ENCODE measurements at places on chromosomes 2 and 18.

- DNase-seq, result no peak
Measured at GRCh38 chr2:123670286-123670685, 354.8 kb upstream of the CNTNAP5 start.

GRCh38 chr18:56992777-56993176 lies 154.1 kb upstream of the BOD1L2 start:
- no peak for DNase-seq

GRCh38 chr18:76622651-76623050 lies 127.6 kb upstream of the ZNF516 start:
- DNase-seq, result no peak

DNA sequence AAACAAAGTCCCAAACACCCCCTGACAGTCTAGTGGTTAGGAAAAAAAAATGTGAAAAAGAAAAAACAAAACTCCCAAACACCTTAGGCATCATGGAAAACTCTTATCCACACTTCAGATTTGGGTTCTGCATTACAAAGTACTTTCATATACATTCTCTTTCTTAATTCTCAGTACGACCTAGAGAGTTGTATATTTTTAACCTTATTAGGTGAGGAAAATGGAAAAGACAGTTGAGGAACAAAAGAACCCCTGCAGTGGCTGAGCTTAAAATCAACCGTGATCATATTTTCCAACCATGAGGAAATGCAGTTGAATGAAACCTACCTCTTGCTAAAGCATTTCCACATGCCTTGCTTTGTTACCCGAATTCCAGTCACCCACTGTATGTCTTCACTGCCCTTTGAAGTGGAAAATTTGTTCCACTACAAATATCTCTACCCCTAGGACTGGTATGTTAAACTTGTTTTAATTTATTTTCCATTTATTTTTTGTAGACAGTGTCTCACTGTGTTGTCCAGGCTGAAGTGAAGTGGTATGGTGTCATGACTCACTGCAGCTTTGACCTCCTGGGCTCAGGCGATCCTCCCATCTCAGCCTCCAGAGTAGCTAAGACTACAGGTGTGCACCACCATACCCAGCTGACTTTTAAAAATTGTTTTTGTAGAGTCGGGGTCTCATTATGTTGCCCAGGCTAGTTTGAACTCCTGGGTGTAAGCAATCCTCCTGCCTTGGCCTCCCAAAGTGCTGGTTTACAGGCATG lies 56.9 kb upstream of the LPIN2 start:
- no peak for DNase-seq

DNA sequence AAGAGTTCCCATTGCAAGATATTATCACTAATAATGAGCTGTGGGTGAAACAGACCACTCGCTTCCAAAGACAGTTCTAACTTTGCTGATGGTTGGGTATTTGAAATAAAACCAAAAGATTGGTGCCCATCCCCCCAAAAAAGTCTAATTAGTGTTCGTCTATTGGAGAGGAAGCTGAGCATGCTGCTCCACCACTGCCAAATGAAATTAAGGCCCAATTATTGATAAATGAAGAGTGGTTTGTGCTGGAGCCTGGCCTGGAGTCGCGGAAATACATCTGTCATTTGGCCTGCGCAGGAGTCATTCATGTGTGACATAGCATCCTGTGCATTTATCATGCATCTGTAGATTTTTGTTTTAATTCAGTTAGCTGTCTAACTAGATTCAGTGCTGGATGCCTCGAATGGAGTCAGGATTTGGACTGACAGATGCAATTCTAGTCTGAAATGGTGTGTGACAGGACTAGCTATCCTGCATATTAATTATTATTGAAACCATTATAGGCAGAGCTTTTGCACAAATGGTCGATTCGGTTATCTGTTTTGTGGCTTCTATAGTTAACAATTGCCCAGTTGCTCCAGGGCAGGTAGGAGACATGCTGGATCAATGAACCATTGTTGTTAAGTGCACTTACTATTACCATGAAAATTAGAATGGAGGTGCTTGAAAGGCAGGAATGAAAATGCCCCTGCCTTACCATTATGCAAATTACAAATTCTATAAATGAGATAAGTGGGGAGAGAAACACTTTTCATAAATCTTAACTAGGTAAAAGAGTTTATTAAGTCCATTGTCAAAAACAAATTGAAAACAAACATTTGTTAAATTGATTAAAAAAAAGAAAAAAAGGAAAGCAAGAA lies 450.4 kb upstream of the TCF4 start:
- no peak for DNase-seq

GRCh38 chr2:134630504-134631159 lies 88.2 kb downstream of the TMEM163 start:
- no peak for DNase-seq

DNA sequence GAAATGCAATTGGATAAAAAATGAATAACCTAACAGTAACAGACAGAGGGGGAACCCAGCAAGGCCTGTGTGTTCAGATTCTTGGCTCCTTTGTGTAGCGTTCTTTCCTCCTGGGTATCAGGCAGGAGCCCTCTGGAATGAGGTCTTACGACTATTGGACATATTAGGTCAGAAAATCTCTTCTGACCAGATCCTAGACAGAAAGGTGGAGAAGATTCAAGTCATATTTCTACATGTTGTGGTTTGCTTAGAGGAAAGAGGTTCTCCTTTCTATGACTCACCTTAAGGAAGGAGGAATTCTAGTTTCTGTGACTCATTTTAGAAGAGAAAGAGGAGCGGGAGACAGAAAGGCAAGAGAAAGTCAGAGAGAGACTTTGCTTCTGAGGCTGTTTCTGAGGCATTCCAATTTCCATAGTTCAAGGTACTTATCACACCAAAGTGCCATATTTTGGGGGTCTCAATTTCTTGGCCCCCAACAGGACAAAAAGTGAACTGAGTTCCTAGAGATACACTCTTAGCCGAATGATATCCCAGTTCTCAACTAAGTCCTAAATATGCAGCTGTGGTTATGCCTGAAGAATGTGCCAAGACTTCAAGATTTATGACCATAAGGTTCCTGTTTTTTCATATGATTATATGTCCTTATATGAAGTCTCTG lies 618.6 kb downstream of the ZEB2 start:
- DNase-seq, result peak; percentile 60

DNA sequence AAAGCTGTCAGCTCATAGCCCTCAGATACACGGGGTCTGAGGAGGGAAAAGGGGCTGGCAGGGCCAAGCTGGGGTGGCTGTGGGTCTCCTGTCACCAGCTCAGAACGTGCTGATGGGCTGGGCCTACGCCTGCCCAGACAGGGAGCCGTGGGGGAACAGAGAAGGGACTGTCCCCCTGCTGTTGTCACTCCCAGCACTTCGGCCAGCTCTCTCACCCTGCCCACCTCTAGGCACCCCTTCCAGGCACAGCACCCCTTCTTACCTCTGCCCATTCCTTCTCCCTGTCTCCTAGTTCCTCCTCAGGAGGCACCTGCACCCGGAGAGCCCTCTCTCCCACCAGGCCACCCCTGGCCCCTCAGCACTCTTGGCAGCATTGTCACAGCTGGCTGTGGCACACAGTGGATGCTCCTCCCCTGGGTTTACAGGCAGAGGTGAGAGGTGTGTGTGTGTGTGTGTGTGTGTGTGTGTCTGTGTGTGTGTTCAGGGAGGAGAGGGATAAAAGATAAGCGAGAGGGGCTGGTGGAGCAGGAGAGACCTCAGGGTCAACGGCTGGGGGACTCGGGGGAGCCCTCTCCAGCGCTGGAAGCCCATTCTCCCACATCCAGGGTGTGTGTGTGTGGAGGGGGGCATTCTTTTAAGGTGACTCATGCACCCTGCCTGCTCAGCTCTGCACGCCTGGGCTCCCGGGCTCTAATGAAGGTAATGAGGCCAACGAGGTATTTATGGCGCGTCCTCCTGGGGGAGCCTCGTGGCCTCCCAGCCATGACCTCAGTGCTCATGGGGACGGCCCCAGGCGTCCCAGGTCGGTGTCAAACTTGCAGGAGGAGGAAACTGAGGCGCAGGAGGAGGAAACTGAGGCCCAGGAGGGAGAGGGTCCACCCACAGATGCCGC lies 66.1 kb upstream of the SMAD7 start:
- peak; percentile 89 for DNase-seq

DNA sequence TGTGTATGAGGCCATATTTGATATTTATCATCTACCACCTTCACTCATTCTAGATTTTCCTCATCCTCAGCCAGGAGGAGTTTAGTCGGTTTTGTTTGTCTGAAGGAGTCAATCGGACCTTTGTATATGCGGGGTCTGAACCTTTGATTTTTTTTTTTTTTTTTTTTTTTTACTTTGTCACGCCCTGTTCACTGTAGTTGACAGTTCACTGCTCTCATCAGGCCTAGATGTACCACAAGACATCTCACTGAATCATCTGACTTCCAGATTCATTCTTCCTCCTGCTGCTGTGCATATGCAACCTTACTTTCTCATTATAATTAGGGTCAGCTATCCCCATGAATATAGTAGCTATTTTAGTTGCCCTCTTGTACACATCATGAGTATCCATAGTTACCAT lies 133.2 kb downstream of the ARHGAP15 start:
- no peak for DNase-seq

DNA sequence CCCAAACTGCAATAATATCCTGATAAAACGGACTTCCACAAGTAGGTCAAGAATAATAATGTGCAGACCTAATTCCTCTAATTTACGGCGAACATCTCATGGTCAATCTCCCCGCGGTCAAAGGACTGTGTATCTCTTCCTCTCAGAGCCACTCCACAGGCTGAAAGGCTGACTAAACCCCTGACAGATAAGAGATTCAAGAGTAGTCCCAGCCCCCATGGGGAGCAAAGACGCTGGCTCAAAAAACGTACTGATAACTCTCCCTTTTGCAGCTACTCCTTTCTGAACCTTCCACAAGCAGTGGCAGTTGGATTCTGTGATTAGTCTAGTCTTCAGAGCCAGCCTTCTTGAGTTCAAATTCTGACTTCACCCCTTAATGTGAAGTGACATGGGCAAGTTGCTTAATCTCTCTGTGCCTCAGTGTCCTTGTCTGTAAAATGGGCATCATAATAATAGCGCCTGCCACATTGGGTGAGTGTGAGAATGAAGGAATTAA lies 19.7 kb upstream of the IL18R1 start:
- no peak for DNase-seq

- peak; percentile 60 for DNase-seq
Measured at GRCh38 chr2:174631009-174631981, 33.7 kb upstream of the WIPF1 start.

DNA sequence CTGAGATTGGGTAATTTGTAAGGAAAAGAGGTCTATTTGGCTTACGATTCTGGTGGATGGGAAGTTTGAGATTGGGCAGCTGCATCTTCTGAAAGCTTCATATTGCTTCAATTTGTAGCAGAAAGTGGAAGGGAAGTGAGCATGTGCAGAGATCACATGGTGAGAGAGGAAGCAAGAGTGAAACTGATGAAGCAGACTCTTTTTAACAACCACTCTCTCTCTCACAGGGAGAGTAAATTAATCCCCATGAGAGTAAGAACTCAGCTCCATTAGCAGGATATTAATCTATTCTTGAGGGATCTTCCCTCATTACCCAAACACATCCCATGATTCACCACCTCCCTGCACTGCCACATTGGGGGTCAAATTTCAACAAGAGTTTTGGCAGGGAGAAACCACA lies 298.5 kb upstream of the CELF4 start:
- no peak for DNase-seq

DNA sequence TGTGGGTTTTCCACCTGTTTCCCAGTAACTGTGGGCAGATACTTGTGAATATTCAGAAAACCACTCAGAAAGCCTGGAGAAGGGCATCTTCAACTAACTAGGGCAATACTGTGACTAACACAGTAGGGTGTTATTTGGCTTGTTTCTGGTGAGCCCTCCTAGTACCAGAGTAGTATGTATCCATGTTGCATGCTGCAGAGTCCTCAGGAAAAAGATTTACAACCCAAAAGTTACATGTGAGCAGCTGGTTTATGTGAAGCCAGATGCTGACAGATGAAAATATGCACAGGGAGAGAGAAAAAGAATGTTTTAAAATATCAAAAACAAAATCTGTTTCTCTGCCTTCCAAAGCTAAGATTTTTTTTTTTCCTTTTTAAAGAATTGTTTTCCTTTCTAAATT lies 333.2 kb upstream of the UBE2E3 start:
- peak; percentile 14 for DNase-seq

GRCh38 chr2:238479847-238480246 lies 53.1 kb downstream of the ASB1 start:
- DNase-seq, result no peak

- DNase-seq, result peak; percentile 25
Measured at GRCh38 chr2:228652366-228652765, 470.9 kb upstream of the SPHKAP start.

DNA sequence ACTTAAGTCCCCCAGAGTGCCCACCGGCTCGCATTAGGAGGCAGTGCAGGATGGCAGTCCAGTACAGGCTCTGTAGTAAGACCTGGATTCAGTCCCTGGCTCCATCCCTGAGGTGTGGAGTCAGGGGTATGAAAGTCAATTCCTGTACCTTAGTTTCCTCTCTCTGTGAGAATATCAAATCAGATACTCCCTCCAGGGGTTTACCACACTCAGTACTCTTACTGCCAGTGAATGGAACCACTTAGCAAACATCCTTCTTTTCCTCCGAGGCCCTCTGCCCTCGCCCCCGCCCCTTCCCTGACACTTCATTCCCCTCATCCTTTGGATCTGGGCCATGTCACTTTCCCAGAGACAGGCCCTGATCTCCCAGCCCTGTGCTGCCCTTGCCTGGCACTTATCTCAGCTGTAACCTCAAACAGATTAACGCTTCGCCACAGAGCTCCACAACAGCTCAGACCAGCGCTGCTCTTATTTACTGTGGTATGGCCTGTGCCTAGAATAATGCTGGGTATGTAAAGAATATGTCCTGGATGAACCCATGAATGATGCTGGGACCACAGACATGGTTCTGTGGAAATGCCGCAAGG lies 159.0 kb upstream of the TMEM200C start:
- no peak for DNase-seq

DNA sequence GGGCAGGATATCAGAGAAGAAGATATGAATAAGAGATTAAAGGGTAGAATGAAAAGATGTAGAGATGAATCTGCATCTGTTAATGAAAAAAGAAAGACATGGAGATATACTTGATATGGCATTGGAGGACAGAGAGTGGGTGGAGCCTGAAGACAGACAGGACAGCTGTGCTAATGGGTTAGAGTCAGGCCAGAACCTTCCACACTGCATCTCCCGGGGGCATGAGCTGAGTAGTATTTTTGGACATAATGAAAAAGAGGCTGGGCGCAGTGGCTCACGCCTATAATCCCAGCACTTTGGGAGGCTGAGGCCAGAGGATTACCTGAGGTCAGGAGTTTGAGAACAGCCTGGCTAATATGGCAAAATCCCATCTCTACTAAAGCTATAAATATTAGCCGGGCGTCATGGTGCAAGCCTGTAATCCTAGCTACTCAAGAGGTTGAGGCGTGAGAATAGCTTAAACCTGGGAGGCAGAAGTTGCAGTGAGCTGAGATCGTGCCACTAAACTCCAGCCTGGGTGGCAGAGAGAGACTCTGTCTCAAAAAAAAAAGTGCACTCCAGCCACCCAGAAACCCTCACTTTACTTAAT lies 11.4 kb downstream of the FLACC1 start:
- no peak for DNase-seq

GRCh38 chr2:46434851-46435273 lies 44.5 kb upstream of the TMEM247 start:
- DNase-seq, result peak; percentile 34

DNA sequence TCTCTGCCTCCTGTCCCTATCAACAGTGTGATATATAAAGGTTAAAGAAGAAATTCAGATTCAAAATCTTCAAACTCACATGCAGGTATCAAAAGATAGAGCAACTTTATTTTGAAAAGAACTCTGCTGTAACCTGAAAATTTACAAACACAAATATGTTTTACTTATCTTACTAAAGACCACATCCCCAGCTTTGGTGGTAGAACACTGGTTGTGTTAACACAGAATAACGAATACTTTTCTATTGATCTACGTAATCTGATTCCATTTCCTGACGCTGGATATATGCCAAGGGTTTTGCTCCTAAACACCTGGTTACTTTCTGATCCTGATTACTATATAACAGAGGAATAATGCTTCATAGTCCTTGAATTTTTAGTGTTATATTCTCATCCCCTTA lies 23.1 kb upstream of the SLC39A10 start:
- no peak for DNase-seq
